ENCODE measurements at places on chromosomes 4 and X.

DNA sequence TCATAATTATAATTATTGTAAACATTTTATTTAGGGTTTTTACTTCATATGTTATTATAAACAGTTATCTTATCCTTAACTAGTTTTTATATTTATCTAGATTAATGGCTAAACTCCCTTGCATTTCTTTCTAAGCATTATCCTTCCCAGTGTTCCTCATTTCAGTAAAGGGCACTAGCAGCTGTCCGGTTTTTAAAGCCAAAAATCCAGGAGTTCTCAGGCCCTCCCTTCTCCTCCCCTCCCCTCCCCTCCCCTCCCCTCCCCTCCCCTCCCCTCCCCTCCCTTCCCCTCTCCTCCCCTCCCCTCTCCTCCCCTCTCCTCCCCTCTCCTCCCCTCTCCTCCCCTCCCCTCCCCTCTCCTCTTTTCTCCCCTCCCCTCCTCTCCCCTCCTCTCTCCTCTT is 58.9 kb downstream of the FBXO8 start:
- no peak for DNase-seq

DNA sequence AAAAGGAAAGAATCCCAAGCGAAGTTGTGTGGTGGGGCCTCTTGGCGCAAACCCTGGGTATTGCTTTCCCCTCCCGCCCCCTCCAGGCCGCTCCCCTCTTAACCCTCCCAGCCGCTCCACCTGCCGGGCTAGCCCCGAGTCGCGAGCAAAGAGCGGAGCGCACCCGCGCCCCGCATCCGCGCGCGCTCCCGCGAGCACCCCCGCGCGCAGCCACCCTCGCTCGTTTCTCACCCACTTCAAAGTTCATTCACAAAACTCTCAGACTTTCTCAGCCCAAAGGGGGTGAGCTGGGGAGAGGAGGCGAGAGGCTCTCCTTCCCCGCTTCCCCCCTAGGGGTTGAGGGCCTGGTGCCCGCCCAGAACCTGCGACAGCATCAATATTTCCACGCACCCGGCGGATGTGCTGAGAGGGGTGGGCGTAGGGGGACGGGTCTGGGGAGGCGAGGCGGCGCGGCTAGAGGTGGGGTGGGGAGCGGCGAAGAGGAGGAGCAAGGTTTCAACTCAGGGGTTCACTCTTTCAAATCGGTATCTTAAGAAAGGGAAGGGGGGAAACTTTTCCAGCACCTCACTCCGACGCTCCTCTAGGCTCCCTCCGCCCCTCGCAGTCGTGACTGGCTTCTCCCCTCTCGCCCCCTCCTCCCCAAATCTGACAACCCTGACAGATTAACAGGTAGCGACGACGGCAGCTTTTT is 1.8 kb downstream of the MAML3 start:
- no peak for DNase-seq

DNA sequence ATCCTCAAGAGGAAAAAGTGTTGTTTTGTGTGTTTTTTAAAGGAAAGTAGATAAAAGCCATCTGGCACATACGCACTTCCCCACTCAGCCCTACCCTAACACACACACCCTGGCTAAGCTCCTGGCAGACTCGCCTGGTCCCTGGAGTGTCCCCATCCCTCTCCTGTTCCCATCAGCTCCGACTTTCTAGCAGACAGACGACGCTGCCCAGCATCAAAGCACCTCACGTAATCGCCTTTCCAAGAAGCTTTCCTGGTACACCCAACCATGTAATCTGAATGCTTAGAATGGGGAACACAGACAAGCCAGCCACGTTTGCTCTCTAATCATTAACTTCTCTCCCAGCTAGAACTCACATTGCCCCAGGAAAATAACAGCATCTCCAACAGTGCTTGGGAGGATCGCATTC is 116.2 kb downstream of the AFAP1 start:
- DNase-seq, result peak; percentile 65

DNA sequence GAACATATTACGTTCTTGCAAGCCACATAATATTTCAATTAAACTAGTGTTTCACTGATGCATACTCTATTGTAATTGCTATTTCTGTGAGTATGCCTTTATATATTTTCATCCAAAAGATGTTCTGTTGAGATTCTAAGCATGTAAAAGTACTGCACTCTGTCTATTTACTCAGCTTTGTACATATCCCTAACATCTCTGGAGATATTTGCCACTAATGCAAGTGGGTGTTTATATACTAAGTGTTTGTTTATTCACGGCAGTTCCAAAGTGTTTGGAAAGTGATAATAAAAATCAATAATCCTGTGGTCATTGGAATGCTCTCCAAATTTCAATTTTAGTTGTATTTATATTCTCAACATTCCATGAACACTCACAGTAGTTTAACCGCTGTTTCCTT is 1989.0 kb downstream of the C4orf33 start:
- no peak for DNase-seq

- DNase-seq, result no peak
Observed at GRCh38 chr4:156439576-156440200, 486.0 kb upstream of the CTSO start.

- DNase-seq, result peak; percentile 19
Observed at GRCh38 chr4:6641164-6641970, 882 bp downstream of the MRFAP1 start.

GRCh38 chrX:16213961-16214360 is 46.7 kb downstream of the MAGEB17 start:
- no peak for DNase-seq

- DNase-seq, result peak; percentile 83
Observed at GRCh38 chrX:140918398-140919038, 83.9 kb upstream of the SPANXB1 start.

- DNase-seq, result no peak
Observed at GRCh38 chr4:56619816-56620215, 61.3 kb downstream of the HOPX start.

DNA sequence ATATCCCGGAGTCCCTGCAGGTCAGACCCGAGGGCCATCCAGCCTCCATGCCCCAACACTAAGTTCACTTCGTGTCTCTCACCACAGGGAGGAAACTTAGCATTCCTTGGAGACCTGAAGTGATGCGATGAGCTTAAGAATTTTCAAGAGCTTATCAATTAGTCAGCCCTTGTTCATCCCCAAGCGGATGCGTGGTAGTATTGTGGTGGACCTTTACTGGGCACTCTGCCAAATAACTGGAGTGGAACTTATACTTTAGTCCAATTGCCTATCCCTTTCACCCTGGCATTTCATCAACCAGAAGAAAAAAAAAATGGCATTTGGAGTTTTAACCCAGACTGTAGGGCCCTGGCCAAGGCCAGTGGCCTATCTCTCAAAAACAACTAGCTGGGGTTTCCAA is 137.1 kb downstream of the RELL1 start:
- peak; percentile 82 for DNase-seq

DNA sequence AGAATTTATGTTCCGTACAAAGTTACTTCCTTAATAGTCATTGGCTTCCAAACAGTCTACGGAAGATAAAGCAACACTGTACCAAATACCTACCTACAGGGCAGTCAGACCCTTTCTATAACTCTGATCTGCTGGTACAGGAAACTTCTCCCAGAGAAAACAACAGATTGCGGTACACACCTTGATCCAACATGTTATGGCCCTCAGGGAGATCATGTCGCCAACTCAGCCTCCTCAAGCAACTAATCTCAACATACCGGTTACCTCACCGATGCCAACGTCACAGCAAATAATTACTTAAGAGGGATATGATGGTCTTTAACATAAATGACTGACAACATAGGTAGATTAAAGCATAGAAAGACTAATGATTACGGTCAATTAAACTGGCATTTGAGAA is 70.4 kb downstream of the RFC1 start:
- DNase-seq, result no peak

DNA sequence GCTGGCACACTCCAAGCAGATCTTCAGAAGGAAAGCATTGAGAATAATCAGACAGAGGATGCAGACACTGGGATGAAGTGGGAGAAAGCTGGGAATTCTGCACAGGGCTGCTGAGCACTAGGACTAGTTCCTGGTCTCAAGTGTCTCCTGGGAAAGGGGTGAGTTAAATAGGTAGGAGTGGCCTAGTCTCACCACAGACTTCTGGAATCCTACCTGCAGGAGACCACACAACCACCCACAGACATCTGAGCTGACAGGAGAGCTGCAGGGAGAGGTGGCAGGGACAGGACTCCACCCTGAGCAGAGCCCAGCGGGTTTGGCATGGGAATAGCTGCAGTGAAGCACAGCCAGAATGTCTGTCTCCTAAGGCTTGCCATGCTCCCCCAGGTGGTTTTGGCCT is 95.1 kb upstream of the GALNTL6 start:
- no peak for DNase-seq

GRCh38 chr4:3877236-3877635 is 111.1 kb downstream of the ADRA2C start:
- DNase-seq, result no peak

DNA sequence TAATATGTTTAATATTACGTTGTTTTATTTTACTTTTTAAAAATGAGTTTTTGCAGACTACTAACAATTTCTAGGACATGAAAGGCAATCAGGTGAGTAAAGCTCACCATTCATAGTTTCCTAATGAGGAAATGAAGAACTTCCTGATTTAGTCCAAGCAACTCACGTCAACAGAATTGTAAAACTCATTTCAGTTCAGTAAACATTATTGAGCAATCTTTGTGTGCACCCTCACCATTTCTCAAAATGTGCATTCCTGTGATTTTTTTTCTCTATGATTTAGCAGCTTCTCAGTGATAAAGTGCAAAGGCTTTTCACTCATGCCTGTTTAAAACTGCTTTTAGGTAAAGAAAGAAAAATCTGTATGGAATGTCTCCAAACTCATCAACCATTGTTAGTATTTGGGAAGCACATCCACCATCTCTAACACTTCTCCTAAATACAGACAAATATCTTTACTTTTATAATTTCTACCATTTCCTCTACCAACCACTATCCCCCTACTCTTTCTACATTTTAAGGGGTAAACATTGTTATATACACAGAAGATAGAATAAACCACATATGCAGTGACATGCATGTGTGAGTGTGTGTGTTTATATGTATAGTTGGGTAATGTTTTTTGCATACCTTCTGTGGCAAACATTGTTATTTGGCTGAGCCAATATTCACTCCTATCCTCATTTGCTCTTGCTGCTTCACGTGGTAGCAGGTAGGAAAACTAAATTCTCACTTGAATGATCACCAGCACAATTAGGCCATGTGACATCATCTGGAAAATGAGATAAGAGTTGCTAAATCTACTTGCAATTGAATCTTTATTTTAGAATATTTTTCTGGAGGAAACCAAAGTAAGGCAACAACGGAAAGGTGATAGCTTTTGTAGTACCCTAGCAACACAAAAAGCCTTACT is 54.7 kb upstream of the PRDM8 start:
- DNase-seq, result no peak

GRCh38 chr4:112379306-112379705 is 82.1 kb downstream of the ALPK1 start:
- no peak for DNase-seq

DNA sequence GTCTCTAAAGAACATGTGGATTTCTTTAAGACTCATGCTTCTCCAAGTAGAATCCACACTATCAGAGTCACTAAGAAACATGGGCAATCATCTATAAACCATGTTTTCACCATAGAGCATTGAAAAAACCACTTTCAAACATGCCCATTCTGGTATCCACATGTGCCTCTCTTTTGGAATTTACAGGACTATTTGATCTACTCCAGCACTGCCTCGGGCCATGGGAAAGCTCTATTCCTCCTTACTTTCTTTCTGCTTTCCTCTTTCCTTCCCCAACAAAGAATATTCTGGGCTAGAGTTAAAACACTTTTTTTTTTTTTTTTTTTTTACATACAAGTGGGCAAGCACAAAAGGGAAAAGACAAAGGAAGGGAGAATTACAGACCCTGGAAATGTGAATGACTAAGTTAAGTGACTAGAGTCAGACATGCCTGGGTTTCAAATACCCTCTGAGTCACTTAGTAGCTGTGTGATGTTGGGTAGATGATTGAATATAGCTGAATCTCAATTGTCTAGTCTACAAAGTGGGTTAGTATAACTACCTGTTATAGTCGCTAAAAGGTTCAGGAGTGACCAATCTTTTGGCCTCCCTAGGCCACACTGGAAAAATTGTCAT is 847.7 kb upstream of the INTU start:
- no peak for DNase-seq

DNA sequence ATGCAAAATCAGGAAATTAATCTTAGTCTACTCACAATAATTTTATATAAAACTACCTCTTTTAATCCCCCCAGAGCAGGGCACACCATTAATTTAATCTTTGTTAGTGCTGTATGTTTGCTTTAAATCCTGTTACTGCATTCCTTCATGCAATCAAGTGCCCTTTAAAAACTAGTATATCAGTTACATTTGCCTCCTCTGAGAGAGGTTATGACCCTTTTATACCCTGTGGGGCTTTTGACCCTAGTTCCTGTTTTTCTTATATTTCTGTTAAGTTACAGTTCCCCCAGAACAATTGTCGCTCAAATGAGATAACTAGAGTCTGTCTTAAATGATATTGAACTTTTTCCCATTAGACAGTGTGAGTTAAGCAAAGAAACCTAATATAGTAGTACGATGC is 46.2 kb downstream of the GPC4 start:
- DNase-seq, result no peak

- DNase-seq, result no peak
Observed at GRCh38 chrX:24629701-24630100, 17.4 kb downstream of the PCYT1B start.

- DNase-seq, result no peak
Observed at GRCh38 chrX:88605222-88605583, 141.8 kb upstream of the CPXCR1 start.

DNA sequence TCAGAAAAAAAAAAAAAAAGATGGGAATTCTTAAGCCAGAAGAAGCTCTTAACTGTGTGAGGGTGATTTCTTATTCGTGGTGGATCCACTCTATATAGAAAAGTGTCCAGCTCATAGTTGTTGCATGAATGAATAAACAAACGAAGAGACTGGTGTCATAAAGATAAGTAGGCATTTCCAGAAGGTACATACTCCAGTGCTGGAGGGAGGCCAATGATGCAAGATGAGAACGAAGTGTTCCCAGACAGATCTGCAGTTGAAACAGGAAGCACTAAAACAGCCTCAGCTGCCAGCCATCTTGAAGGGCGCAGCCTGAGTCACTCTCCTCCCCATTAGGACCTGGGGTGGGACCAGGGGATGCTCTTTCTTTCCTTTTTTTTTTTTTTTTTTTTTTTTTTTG is 47.4 kb upstream of the HOPX start:
- DNase-seq, result peak; percentile 10

DNA sequence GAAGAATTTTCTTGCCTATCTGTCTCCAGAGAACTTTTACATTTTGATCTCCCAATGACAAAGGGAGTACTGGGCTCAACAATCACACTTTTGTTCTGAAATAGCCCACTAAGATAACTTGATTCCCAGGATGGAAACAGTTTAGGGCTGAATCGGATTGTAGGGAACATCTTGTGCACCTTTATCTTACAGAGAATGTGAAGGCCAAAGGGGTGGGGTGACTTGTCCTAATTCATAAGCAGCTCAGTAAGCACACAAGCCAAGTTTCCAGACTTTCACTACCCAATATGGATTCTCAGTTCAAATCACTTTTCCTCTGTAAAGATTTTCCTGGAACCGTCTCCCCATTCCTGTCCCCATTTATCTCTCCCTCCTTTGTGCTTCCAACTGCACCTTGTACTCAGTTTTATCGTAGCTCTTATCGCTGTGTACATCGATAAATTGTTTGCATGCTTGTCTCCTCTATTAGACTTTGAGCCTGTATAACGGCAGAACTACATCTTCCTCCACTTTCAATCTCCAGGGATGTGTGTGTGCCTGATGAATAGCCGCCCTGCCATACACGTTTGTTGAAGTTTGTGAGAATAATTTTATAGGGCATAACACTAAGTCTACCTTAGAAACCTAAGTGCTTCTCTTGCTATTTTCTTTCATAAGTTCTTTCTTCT is 77.4 kb downstream of the MBNL3 start:
- no peak for DNase-seq
